ENCODE measurements at places on chromosomes 12 and 14.
A peak's percentile ranks its signal among the peaks of the same experiment; 100 is the strongest.

DNA sequence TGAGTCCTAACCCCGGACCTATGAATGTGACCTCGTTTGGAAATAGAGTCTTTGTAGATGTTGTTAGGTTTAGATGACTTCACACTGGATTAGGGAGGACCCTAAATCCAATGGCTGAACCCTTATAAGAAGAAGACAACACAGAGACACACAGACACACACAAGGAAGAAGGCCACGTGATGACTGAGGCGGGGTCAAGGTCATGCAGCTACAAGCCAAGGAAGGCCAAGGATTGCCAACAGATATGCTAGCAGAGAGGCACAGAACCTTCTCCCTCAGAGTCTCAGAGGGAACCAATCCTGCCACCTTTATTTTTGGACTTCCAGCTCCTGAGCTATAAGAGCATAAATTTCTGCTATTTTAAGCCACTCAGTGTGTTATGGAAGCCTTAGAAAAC is 31.8 kb downstream of the LTBP2 start:
- no peak for DNase-seq

- DNase-seq = no peak
Measured at GRCh38 chr12:97552410-97553121, 90.0 kb downstream of the RMST start.

DNA sequence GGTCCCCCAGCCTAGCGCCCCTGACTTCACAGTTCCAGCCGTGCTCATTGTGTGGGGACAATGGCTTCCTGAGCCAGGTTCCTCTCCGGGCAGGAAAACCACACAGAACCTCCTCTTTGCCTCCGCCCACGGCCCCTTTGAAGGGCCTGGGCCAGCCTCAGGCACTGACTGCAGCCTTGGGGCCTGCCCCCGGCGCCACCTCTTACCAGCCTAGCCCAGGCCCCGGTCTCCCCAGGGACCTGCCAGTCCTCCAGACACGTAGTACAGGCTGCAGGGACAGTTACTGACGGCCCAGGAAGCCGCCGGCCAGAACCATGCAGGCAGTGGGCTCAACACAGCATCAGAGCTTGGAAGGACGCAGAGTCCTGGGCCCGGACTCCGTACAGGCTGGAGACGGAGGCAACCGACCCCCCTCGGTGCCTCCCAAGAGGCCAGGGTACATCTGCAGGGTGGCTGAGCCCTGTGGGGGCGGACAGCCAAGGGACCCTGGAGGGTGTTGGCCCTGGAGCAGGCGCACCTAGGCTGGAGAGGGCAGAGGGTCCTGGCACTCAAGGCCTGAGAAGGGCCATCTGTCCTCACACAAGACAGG is 20.9 kb upstream of the NUDT14 start:
- no peak for DNase-seq

- peak; percentile 73 for DNase-seq
Measured at GRCh38 chr14:37864861-37865718, 269.7 kb downstream of the TTC6 start.

DNA sequence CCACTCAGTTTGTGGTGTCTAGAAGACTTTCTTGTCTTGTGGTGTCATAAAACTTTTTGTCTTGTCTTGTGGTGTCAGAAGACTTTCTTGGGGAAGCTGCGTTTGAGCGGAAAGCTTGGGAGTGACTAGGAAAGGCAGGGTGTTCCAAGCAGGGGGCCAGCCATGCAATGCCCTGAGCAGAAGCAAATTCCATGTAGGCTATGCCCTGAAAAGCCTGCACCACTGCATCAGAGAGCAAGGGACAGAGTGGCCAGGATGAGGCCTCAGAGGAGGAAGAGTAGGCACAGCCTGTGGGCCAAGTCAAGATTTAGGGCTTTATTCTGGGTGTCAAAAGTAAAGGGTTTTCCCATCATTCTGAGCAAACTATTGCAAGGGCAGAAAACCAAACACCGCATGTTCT is 14.5 kb downstream of the KRT8 start:
- no peak for DNase-seq

GRCh38 chr12:57838594-57839302 is 7.8 kb downstream of the CTDSP2 start:
- DNase-seq = peak; percentile 39

GRCh38 chr14:55704654-55705053 is 124.6 kb downstream of the KTN1 start:
- DNase-seq = no peak

- DNase-seq = no peak
Measured at GRCh38 chr14:101476916-101477553, 84.3 kb upstream of the DIO3 start.

DNA sequence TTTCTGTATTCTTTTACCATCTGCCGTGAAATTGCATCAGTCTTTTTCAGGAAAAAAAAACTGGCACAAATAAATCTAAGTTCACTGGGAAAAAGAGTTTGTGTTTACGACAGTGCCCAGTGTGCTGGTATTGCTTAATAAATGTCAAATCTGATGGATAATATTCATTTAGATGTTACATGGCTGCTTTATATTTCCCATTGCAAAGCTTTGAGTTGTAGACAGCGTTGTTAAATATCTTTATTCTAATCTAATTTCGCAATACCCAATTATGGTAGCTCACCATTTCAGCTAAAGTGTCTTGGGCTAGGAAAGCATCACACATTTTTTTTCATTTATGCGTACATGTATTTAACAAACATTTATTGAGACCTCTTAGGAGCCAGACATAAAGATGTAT is 1994.5 kb upstream of the FLRT2 start:
- no peak for DNase-seq

GRCh38 chr12:50514526-50515276 is 9.9 kb downstream of the DIP2B start:
- no peak for DNase-seq

DNA sequence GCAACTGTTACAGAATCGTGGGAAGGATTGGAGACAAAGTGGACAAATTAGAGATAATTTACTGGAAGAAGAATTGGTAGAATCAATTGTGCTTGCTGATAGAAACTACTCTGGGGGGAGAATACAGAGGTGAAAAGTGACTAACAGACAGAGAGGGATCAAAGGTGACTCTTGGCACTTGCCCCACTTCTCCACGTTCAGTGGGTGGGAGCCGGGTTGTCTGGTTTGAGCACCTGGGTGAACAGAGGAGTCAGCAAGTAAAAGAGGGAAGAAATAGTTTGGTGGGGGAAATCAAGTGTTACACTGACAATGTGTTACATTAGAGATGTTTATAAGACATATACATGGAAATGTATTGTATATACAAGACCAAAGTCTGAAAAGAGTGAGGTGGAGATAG is 69.1 kb downstream of the PPP2R5E start:
- no peak for DNase-seq

- no peak for DNase-seq
Measured at GRCh38 chr14:99612071-99612737, 8.2 kb upstream of the CCDC85C start.

DNA sequence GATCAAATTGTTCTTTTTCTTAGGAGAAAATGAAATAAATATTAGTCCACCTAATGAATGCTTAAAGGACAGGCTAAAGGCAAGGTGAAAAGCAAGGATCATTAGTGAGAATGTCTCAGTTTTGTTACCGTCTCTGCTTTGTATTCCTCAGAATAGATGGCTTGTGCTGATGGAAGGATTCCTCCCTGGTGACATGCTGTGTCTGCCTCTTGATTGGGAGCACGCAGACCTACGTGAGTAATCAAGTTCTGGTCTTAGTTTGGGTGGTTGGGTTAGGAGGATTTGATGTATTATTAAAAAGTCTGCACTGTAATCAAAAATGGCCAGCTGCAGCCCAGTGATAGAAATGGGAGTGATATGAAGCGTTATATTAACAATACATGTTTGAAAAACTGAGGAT is 78.8 kb upstream of the RTL1 start:
- DNase-seq = no peak

- peak; percentile 3 for DNase-seq
Measured at GRCh38 chr14:41298328-41298690, 308.4 kb upstream of the LRFN5 start.

DNA sequence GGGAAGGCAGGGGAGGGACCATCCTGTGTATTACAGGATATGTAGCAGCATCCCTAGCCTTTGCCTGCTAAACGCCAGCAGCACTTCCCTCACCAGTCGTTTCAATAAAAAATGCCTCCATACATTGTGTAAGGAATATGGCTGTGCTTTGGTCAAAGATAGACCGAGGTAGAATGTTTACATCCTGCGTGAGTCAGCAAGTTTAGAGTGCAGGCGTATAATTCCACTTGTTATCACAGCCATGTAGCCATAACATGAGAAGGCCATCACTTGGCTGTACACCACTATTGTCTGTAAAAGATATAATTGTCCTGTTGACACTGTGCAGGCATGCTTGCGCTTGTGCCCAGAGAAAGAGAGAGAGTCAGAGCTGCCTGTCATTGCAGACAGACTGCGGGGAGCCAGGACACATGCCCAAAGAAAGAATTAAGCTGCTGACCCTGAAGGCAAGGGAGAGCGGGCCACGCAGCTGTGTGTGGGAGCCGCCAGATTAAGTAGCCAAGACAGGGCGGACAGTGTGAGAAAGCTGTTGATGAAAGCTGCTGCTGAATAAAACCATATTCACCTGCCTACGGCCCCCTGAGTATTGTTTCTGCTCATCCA is 68.4 kb downstream of the CRACR2A start:
- DNase-seq = no peak

- peak; percentile 49 for DNase-seq
Measured at GRCh38 chr14:70821584-70822529, 12.5 kb upstream of the MAP3K9 start.

- no peak for DNase-seq
Measured at GRCh38 chr12:16076970-16077522, 165.9 kb downstream of the DERA start.

GRCh38 chr12:106892075-106892474 is 63.6 kb upstream of the TMEM263 start:
- DNase-seq = no peak

DNA sequence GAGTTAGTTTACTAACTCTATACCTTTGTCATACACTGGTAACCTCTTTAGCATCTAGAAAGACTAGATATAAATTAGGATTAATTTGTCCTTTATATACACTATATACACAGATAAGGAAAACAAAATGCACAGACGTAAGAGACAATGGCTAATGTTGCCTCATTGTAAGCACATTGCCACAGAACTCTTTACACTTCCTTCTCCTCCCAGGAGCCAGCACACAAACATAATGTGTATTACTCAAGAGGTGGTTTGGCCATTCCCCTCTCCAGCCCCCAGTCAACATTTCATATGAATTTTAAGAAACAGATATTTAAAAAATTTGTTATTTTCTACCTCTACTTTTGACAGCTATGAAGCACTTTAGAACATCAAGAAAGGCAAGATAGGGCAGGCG is 131.4 kb upstream of the OR4E1 start:
- DNase-seq = no peak

GRCh38 chr12:1810201-1810930 is 10.0 kb upstream of the LRTM2 start:
- DNase-seq = no peak

- DNase-seq = no peak
Measured at GRCh38 chr14:103030741-103031565, 26.4 kb downstream of the CDC42BPB start.

DNA sequence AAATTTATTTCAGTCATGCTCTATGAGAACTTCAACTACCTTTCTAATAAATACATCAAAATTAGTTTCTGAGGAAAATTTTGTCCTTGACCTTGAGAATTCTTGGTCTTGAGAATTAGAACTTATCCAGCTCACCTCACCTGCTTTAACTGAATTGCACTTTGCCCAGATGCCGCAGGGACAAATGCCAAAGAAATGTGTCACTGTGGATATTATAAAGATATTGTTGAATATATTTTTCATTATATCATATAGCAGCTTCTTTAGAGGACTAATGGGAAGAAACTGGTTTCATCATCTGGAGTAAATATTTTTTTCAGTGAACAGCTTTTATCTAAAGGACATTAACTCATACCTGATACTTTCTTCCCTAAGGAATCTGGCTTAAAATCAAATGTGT is 54.1 kb downstream of the LRP6 start:
- DNase-seq = no peak

GRCh38 chr14:23610090-23610814 is 25.9 kb upstream of the DHRS2 start:
- no peak for DNase-seq

GRCh38 chr12:67649261-67649569 is 670 bp downstream of the DYRK2 start:
- DNase-seq = no peak

- no peak for DNase-seq
Measured at GRCh38 chr14:50926851-50927386, 17.4 kb downstream of the PYGL start.

DNA sequence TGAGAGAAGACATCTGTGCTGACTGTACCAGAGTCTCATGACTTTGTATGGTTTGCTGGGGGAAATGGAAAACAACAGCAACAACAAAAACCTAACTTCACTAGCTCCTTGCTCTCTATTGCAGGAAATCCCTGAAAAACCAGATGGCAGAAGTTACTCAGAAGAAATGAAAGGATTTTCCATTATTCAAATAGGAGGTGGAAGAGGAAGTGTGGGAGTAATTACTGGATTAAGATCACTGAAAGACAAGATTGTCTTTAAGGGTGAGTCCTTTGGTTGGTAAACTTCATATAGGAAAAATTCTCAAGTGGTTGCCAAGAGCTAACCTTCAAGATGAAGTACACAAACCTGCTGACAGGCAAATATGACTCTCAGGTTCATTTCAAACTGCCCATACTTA is 391.9 kb upstream of the ATP2B1 start:
- DNase-seq = no peak

GRCh38 chr12:98369581-98369980 is 145.8 kb upstream of the TMPO start:
- no peak for DNase-seq

Data from fibroblast of skin of right quadriceps (primary cell).